ENCODE measurements at places on chromosomes 13 and 19.

DNA sequence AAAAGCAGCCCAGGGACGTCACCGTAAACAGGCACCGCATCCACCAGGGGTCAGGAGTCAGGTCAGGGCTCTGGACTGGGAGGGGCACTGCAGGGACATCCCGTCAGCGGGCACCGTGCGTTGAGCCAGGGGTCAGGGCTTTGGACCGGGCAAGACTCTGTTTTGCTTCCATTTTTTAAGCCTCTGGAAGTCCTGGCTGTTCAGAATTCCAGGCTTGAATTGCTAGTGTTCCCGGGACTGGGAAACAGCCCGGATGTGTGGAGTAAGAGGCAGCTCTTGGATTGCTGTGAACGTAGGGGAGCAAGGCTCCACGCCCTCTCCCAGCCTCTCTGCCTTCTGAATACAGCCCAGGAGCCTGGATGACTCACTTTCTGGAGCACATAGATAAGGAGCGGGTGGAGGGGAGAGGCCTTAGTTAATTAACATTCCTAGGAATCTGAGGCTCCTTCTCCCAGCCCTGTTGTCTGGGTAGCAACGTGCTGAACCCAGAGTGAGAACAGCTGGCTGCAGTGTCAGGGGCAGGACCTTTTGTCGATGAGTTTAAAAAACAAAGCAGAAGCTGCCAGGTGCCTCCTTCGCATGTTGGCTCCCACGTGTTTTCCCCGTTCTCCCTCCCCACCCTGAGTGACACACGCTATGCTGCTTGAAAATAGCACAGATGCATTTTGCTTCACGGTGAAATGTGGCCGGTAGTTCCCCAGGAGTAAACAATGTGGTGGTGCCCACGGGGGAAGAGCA, 21.9 kb downstream of the ATP11A start:
- peak; percentile 92 for DNase-seq

- no peak for DNase-seq
Measured at GRCh38 chr19:2987797-2988196, 10.4 kb downstream of the TLE6 start.

GRCh38 chr19:10566658-10567410, 1.0 kb upstream of the KRI1 start:
- DNase-seq = peak; percentile 41

- no peak for DNase-seq
Measured at GRCh38 chr13:39369161-39369890, 233.7 kb downstream of the LHFPL6 start.

GRCh38 chr19:35666251-35666913, at the start of gene UPK1A:
UPK1A (plus strand) TSS chr19:35666517; CDS start chr19:35666813, 296 bp downstream.
- no peak for DNase-seq

- no peak for DNase-seq
Measured at GRCh38 chr13:94309997-94310855, 169.3 kb downstream of the DCT start.

Data from ovary (tissue), 10 donors.